CD8-positive, alpha-beta memory T cell (primary cell): ENCODE measurements at places on chromosomes 4 and X.

- DNase-seq, result no peak
These were observed 24.3 kb downstream of the GAK start for GRCh38 chr4:907691-908425.

DNA sequence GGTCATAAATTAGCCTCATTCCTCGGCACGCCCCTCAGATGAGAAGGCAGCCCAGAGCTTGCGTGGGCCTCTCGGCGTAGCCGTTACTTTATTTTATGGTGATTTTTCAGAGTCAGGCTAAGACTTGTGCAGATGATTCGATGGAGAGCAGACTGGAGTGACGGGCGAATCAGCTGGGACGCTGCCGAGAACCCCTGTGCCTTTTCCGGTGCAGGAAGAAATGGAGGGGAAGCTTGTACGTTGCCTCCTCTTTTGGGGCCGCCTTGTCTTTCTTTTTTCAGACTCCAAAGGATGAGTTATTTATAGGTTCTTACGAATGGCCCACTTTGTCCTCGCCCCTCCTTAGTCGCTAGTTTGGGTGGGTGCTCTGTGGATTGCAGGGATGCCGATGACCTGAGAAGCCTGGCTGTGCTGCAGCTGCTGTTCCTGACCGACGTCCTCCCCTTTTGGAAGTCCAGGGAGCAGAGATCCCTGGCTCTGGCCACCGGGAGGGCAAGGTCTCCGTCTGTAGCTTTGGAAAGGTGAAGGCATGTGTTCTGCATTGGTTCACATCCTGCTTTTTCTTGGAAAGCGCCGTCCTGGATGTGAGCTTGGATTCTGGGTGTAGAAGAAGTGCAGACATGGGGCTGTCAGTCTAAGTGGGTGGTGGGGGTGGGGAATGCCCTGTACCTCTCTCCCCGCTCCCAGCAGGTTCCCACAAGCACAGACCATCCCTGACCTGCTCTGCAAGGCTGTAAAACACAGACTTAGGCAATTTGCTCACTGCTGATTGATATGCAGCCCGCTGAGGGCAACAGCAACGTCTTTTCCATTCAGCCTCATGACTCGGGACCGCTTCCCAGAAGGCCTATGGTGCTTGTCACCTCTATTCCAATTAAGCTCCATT lies 9.3 kb downstream of the SORCS2 start:
- no peak for DNase-seq

- DNase-seq, result no peak
These were observed 275.4 kb downstream of the ARHGAP10 start for GRCh38 chr4:148007314-148007760.

DNA sequence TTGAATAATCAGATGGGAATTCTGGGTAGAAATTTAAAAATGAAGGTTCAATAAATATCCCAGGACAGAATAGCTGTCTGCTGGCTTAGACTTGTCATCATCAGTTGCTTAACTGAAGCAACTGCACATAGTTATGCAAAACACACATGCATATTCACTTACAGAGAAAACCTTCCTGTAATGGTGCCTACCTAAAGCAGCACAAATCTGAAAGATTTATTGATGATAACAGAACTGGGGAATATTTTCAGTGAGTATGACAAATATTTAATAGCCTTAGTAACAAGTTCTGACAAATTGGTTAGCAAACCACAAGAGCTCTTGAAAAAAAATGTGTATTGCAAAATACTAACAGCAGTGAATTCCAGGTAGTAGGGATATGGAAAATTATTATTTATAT lies 606.8 kb upstream of the BOD1L1 start:
- DNase-seq, result no peak

- DNase-seq, result no peak
These were observed 4.1 kb downstream of the SH3BP2 start for GRCh38 chr4:2796849-2797544.

- no peak for DNase-seq
These were observed 1541.0 kb downstream of the PCDH7 start for GRCh38 chr4:32261196-32261595.

DNA sequence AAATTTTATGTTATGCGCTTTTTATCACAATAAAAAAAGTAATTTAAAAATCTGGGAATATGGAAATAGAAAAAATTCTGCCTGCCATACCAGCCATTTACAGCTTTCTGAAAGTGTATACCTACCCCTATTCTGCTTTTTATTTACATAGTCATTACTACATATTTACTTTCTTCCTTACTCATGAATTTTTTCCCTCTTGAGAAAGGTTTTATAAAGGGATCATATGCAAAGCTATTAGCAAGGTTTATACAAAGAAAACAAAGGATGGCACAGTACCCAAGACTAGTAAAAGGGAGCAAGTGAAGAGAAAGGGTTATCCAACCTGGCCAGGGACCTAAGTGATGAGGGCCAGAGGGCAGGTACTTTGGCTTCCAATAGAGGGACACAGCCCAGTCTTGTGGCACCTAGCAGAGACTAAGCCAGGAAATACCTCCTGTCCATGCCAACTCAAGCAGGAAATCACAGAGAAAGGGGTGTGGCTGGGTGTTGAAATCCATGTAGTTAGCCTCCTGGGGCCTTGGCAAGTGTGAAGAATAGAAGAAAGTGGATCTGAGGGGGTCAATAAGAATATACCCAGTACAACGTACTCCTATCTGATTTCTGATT lies 207.3 kb upstream of the VEGFC start:
- no peak for DNase-seq

DNA sequence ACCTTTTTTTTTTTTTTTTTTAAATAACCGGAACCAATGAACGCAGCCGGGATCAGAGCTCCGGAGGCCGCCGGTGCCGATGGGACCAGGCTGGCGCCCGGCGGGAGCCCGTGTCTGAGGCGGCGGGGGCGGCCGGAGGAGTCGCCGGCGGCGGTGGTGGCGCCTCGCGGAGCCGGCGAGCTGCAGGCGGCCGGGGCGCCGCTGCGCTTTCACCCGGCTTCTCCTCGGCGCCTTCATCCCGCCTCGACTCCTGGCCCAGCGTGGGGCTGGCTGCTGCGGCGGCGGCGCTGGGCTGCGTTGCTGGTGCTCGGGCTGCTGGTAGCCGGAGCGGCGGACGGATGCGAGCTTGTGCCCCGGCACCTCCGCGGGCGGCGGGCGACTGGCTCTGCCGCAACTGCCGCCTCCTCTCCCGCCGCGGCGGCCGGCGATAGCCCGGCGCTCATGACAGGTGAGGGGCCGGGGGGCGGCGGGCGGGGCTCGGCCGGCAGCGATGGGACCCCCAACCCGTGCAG lies 337 bp downstream of the STIM2 start:
- DNase-seq, result no peak

- DNase-seq, result no peak
These were observed 53.2 kb upstream of the ATP6AP2 start for GRCh38 chrX:40527543-40527942.

GRCh38 chr4:76488455-76488854 lies 53.4 kb downstream of the SHROOM3 start:
- no peak for DNase-seq

DNA sequence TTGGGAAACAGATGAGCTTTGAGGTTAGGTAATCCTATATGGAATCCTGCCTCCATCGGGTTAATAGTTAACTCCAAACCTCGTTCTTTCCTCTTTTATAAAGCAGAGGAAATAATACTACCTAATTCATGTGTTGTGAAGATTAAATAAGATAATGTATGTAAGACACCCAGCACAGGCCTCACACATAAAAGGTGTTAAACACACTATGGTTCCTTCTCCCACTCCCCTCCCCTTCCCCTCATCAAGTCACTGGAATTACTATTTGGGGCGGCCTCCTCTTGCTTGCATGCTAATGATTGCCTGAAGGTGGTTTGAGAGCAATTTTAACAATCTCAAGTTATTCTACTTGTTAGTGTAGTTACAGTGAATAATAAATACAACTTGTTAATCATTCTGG lies 404.4 kb upstream of the RASGEF1B start:
- DNase-seq, result no peak

DNA sequence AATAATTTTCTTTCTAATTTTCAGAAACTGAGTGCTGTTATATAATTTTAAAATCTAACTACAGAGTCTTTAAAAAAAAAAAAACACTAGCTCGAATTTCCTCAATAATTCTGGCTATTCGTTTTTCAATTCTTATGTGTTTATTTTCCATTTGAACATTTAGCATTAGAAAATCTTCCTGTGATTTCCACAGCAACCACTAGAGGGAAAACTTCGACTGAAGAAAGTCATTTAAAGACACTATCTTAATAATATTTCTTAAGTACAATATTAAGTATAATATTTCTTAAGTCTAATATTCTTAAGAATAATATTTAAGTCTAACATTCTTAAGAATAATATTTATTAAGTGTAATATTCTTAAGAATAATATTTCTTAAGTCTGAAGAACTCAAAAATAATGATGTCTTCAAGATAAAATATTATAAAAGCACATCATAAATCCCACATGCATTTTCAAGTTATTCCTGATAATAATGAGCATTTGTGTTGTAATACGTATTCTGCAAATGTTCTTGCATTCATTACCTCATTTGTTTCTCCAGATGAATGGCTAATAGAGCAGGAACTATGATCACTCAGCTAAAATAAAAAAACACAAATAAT lies 118.4 kb upstream of the WDR17 start:
- no peak for DNase-seq

GRCh38 chr4:158758703-158759102 lies 10.1 kb upstream of the FNIP2 start:
- DNase-seq, result no peak

GRCh38 chrX:110944311-110944750 lies 148.7 kb upstream of the CHRDL1 start:
- DNase-seq, result no peak

DNA sequence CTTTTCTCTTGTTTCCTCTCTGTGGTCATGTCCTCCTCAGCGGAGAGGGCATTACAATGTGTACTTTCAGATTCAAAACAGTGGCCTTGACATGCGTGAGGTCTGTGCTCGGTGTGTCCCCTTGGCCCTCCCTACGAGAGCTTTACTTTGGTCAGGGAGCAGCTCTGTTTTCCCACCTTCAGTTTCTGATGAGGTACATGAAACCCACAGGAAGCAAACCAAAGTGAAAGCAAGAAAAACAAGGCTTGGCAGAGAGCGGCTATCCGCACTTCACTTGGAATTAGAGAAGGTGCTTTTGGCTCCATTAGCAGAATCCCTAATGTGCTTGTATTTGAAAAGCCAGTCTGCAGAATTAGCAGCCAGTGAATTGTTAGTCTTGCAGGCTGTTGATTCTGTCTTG lies 19.5 kb upstream of the BOD1L1 start:
- no peak for DNase-seq

DNA sequence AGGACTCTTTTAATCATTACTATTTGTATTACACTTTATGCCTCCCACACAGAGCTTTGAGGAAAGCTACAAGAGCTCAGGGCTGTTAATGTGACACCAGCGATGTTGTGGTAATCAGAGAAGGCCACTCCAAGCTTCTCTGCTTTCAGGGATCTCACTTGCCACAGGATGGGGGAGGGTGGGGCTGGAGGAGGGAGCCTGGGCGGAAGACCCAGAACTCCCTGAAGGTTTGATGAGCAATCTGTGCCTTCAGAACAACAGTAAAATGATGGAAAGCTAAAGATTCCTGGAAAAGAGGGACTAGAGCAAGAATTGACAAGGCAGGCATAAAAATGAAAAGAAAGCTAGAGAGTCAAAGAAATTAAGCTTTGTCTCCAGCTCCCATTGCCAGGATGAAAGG lies 75.6 kb downstream of the MAML3 start:
- DNase-seq, result no peak

DNA sequence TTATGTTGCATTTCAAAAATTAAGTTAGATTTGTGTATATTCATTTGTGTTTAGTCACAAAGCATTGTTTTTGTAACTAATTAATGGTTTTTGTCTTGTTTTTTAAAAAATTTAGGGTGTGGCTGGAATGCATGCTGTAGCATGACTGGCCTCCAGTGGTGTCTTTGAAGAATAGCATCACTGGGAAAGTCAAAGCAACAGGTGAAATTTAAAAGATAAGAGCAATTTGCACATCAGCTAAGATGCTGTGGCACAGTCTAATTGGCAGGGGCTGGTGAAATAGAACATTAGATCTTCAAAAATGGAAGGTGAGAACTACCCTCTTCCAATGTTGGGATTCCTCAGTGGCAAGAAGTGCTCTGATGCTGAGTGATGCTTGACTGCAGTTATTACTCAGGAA lies 45.3 kb downstream of the ANK2 start:
- DNase-seq, result no peak
